ENCODE measurements at places on chromosomes 3 and 15. TPM values are rescaled to one million over a fixed set of nuclear protein-coding genes. Genes with fewer than 3 reads are reported as not detected.

GRCh38 chr15:47846876-47847275, 129.6 kb downstream of the SEMA6D start:
- DNase-seq: no peak

DNA sequence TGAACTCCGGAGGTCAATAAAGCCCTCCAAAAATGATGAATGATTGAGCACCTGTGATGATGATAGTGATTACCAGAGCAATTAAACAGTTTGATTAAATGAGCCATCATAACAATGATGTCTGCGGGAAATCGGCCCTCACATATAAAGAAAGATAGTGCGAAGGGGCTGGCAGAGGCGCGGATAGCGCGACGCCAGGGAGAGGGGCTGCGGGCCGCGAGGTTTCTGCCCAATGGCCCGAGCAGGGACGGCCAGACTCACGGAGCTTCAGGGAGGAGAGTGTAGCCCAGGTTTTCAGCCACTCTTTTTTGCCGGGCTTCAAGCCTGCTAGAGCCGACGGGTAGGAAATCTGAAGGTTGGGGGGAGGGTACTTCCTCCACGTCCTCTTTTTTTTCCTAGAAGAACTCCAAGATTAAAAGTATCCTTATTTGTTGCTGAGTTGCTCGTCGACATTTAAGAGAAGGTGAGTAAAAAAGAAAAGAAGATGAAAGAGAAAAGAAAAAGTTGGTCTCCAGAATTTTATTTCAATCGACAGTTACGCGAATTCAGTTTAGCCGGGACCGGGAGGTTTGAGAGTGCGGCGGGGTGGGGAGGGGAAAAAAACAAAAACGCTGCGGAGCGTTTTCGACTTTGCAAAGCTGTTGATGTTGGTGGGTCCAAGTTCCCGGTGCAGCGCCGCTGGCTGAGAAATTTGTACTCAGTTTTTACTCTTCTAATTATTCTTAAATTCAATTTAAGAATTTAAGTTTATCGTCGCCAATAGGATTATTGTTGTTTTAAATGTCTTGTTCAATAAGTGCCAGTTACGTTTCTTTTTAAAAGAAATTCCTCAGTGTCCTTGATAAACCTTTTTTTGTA, 2.2 kb upstream of the MEIS2 start:
- DNase-seq: no peak

- DNase-seq: no peak
Measured at GRCh38 chr15:63905558-63906265, 72.0 kb upstream of the HERC1 start.

The ZPLD1 gene
- 0.41 TPM for total RNA-seq

DNA sequence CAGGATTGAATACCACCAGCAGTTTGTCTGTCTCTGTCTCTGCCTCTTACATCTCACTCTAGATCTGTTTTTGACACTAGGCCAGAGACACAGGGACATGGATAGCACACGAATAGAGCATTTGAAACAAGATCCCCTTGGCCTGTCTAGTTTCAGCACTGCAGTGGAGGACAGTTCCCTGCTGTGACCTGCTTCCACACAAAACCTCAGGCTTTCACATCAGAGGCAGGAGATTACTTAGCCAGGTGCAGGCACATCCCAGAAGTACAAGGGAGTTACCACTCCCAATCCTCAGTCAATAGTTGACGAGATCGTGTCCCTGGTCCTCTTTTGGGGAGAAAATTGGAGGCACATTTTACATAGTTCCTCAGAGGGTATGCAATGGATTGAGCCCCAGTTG, 34.0 kb upstream of the CCK start:
- DNase-seq: peak; percentile 2

GRCh38 chr15:52010633-52011595, 8.1 kb upstream of the MAPK6 start:
- DNase-seq: no peak

GRCh38 chr15:30906366-30906765, 2.7 kb downstream of the FAN1 start:
- no peak for DNase-seq
